Lower lobe of right lung (tissue), 2 donors: ENCODE measurements at places on chromosomes 1 and 21.

GRCh38 chr1:54153535-54154439 lies 987 bp upstream of the CDCP2 start:
- no peak overlapping the region for H3K4me3 ChIP-seq
- H3K4me1 ChIP-seq: no peaks in the 10 kb centered on the region
- H3K27ac ChIP-seq: peak overlapping the region; percentile 64
- no peak for DNase-seq

GRCh38 chr1:60342569-60342968 lies 269.0 kb upstream of the C1orf87 start:
- H3K27me3 ChIP-seq: no peaks in the 10 kb centered on the region
- no peaks in the 10 kb centered on the region for H3K36me3 ChIP-seq
- no peak overlapping the region for H3K27ac ChIP-seq
- DNase-seq: no peak

DNA sequence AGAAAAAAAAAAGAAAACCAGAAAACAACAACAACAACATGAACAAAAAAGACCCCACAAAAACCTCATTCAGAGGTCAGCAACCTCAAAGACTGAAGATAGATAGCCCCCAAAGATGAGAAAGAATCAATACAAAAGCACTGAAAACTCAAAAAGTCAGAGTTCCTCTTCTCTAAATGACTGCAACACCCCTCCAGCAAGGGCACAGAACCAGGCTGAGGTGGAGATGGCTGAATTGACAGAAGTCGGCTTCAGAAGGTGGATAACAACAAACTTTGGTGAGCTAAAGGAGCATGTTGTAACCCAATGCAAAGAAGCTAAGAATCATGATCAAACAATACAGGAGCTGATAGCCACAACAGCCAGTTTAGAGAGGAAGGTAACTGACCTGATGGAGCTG lies 17.0 kb downstream of the RAB3GAP2 start:
- peaks cover 14% of the 10 kb centered on the region for H3K36me3 ChIP-seq
- no peak overlapping the region for H3K27ac ChIP-seq
- no peaks in the 10 kb centered on the region for H3K4me1 ChIP-seq
- no peak for DNase-seq

GRCh38 chr1:157766792-157767191 lies 10.1 kb downstream of the FCRL2 start:
- H3K27ac ChIP-seq: no peak overlapping the region
- no peaks in the 10 kb centered on the region for H3K4me1 ChIP-seq
- no peak overlapping the region for H3K4me3 ChIP-seq
- no peak for DNase-seq

- H3K27ac ChIP-seq: no peak overlapping the region
- H3K27me3 ChIP-seq: no peaks in the 10 kb centered on the region
- H3K4me1 ChIP-seq: no peaks in the 10 kb centered on the region
- DNase-seq: no peak
Measured at GRCh38 chr1:21451212-21451611, 11.3 kb downstream of the NBPF3 start.

DNA sequence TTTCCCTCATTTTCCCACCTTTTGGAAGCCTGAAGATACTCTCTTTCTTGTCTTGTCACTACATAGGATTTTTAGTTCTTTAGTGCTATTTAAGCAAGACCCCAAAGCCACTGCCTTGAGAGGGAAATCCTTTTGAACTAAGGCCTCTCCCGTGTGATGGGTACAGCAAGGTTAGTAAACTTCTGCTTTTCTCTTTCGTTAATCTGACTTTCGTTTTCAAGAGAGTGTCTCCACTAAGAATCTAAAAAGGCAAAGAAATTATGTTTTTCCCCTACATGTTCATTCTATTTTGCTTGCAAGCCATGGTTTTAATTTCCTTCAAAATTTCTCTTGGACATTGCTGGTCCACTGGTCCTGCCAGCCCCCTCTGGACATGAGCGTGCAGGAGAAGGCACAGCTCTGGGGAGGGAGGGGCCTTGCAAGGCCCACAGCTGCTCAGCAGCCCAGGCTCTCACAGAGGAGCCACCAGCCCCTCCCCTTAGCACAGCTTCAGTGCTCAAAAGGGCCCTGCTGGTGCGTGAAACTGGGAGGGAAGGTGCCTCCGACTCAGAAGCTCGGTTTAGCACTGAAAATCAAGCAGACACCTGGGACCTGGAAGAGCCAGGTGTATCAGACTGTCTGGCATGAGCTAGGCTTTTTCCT lies 210.9 kb upstream of the GALNT2 start:
- no peak for DNase-seq
- H3K27me3 ChIP-seq: no peaks in the 10 kb centered on the region
- H3K27ac ChIP-seq: no peak overlapping the region
- no peaks in the 10 kb centered on the region for H3K4me1 ChIP-seq
- no peaks in the 10 kb centered on the region for H3K36me3 ChIP-seq

DNA sequence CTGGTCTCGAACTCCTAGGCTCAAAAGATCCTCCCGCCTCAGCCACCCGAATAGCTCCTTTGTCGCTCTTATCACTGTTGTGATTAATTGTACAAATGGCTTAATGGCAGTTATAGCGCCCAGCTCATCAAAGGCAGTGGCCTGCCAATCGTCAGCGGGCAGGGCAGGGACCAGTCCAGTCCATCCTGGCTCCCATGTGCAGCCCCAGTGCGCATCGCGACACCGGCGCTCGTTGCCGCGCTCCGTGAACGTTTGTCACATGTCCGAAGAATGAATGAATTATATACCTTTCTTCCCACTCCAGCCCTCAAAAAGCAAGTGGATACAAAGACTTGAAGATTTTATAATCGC lies 18.4 kb downstream of the MTX1 start:
- peak; percentile 78 for DNase-seq
- no peaks in the 10 kb centered on the region for H3K36me3 ChIP-seq
- no peaks in the 10 kb centered on the region for H3K27me3 ChIP-seq
- H3K4me3 ChIP-seq: peak overlapping the region; percentile 69

GRCh38 chr1:29290414-29290985 lies 54.2 kb downstream of the PTPRU start:
- no peaks in the 10 kb centered on the region for H3K4me1 ChIP-seq
- H3K27me3 ChIP-seq: no peaks in the 10 kb centered on the region
- H3K27ac ChIP-seq: no peak overlapping the region
- no peak for DNase-seq

- DNase-seq: no peak
- peaks cover 79% of the 10 kb centered on the region for H3K36me3 ChIP-seq
- H3K4me1 ChIP-seq: peaks cover 6% of the 10 kb centered on the region
- H3K4me3 ChIP-seq: no peak overlapping the region
- no peak overlapping the region for H3K27ac ChIP-seq
Measured at GRCh38 chr1:43448955-43449707, 4.6 kb downstream of the HYI start.

DNA sequence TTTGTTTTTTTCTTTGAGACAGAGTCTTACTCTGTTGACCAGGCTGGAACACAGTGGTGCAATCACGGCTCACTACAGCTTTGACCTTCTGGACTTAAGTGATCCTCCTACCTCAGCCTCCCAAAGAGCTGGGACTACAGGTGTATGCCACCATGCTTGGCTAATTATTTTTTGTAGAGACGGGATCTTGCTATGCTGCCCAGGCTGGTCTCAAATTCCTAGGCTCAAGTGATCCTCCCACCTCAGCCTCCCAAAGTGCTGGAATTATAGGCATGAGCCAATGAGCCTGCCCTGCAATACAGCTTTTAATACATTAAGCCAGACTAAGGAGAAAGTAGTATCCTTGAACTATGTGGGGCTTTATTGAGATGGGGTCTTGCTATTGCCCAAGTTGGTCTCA lies 16.6 kb upstream of the EXOSC10 start:
- H3K27me3 ChIP-seq: no peaks in the 10 kb centered on the region
- no peaks in the 10 kb centered on the region for H3K4me1 ChIP-seq
- H3K27ac ChIP-seq: no peak overlapping the region
- no peak for DNase-seq
- H3K36me3 ChIP-seq: peaks cover 91% of the 10 kb centered on the region
- no peak overlapping the region for H3K4me3 ChIP-seq

DNA sequence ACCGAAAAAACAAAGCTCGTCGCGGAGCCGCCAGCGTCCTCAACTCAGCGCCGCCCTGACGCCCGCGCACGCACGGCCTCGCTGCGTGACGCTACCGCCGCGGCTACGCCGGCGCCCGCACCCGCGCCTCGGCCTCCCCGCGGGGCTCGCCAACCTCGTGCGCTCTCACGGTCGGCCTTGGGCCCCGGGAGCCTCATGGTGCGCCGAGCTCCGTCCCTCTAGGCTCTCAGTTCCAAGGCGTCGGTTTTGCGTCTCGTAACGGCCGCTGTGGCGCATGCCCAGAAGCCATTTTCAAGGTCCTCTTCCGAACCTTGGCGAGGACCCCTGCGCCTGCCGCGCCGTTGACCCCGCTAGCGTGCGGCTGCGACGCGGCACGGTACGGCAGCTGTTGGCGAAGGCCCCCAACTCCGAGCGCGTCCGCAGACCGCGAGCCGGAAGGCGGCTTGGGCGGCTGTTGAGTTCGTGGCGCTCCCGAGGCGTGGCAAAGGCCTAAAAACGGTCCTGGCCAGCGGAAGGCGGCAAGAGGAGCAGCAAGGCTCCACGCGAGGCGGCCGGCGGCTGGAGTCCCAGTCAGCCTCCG lies at the start of gene HENMT1:
Gene HENMT1, minus strand, starts transcription at position 64 of the 580 bp plus-strand sequence. CDS start 1,209 bp downstream, outside the sequence.
- peak within 1 kb of the TSS; percentile 95 for H3K27ac ChIP-seq
- H3K4me3 ChIP-seq: peak within 1 kb of the TSS; percentile 59
- H3K4me1 ChIP-seq: no peaks in the 10 kb centered on the region
- no peaks in the 10 kb centered on the region for H3K36me3 ChIP-seq
- H3K27me3 ChIP-seq: no peaks in the 10 kb centered on the region
